ENCODE measurements at places on chromosomes 13 and 19. TPM values are rescaled to one million over a fixed set of nuclear protein-coding genes. Genes with fewer than 3 reads are reported as not detected.
A peak's percentile ranks its signal among the peaks of the same experiment; 100 is the strongest.

DNA sequence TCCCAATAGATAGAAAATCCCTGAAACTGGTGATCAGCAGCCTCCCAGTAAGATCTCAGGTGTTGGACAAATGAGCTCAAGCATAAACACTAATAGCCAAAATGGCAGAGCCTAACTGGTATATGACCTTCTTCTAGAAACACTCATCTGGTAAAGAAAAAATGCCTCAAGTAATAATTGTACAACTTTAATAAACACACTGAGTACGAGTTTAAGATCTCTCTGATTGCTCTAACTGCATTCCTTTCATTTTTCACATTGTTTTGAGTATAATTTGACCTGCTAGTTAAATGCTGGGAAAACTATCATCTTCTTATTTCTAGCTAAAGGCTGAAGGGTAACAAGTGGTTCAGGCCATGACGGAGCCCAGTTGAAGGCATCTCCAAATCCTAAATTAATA is 2009.5 kb upstream of the PCDH20 start:
- no peak for DNase-seq

DNA sequence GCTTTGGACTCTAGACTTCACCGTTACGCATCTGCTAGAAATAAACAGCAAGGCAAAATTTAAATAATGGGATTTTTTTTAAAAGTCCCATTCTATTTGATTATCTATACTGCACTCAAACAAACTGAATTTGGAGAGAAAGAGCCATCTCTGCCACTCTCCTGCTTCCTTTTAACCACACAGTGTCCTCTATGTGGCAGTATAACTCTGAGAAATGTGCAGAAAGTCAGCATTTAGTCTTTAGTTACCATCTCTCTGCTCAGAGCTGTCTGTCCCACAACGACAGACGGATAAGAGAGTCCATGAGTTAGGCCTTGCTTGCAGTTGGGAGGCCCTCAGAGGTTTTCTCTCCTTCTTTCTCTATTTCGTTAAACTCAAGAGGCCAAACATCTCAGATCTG is 21.2 kb downstream of the CCNA1 start:
- peak; percentile 15 for DNase-seq

Gene TMEM190
- total RNA-seq = not detected

DNA sequence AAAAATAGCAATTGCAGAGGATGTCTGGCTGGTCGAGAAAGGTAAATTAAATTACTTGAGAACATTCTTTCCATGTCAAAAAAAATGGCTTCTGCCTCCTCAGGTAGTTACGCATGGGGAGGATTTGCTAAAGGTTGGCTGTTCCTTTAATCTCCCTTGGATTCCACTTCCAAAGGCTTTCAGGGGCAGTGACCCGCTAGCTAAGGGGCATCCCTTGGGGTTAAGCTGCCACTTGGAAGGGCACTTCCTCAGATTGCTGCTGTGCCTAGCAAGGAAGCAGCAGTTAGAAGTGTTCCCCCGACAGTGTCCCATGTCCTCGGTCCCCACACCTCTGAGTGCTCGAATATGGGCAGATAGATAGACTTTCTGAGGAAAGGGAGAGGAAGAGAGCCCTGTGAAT is 108.5 kb downstream of the RGCC start:
- no peak for DNase-seq

- no peak for DNase-seq
Measured at GRCh38 chr13:71754407-71754974, 112.5 kb downstream of the DACH1 start.

DNA sequence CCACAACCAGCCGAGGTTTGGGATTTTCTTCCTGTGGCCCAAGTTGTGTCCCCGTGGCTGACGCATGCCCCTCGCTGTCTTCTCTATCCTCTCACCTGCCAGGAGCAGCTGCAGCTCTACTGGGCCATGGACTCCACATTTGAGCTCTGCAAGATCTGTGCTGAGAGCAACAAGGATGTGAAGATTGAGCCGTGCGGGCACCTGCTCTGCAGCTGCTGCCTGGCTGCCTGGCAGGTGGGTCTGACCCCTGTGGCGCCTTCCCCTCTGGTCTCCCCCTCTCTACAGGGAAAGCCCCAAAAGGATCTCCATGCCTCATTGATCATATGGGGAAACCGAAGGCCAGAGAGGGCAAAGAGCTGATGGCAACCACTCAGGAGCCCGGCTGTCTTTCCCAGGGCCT is 14.6 kb downstream of the CBLC start:
- DNase-seq = no peak

DNA sequence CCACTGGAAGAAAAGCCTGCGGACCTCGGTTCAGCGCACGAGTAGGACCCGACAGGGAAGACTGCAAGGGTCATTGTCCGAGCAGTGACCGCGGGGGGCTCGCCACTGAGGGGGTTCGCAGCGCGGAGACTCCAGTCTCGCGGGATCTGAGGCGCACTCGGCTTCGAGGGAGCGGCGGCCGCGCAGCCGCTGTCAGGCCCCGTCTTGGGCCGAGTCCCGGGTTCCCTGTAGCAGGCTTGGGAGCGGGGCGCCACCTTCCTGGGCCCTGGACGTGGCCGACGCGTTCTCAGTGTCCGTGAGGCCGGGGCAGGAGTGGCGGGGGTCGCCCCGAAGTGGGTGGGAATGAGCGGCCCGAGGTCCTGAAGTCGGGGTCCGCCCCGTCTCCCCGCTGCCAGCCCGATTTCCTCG is 474 bp upstream of the FAM174C start:
- no peak for DNase-seq

DNA sequence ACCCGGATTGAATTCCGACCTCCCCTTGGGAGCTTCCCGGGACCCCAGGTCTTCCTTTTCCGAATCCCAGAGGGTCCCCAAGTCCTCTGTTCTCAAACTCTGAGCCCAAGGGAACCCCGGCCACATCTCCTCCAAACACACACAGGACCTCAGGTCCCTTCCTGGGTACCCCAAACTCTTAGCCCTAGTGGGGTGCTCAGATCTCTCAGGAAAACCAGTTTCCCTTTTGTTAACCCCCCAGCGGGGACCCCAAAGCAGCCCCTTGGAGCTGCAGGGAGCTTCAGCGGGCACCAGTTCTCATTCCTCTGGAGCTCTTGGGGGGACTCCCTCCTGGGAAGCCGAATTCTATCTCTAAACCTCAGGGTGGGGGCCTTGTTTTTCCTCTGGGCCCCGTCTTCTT is 774 bp downstream of the CACNG6 start:
- DNase-seq = no peak

DNA sequence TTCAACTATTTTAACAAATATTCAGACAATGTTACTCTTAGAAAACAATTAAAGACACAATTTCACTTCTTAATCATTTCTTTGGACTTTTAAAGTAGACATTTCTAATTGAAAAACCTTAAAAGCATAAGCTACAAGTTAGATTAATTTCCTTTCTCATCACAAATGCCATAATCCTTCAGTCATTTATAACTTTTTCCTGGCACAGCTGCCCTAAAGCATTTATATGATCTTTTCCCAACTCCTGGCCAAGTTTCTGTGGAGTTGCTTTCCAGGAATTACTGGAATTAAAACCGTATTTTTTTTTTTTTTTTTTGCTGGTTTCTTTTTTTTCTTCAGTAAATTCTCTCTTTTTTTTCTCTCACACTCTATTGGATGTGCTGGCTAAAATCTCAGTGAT is 615.9 kb downstream of the TBC1D4 start:
- DNase-seq = no peak

DNA sequence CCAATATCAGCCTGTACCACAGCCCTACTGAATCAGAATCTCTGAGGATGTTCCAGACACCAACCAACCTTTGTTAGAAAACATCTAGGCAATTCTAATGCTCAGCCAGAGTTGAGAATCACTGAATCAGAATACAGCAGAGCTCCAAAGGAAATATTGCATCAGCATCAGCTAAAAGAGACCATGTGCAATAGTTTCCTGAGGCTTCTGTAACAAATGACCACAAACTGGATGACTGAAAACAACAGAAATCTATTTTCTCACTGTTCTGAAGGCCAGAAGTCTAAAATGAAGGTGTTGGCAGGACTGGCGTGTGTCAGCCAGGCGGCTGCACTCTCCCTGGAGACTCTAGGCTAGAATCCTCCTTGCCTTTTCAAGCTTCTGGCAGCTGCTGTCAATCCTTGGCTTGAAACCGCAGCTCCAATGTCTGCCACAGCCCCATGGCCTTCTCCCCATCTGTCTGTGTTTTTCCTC is 1.2 kb upstream of the DCT start:
- DNase-seq = no peak

Gene PALM3
- 2.3 TPM for total RNA-seq

GRCh38 chr13:20118268-20119140 is 42.3 kb downstream of the GJA3 start:
- peak; percentile 26 for DNase-seq
